ENCODE measurements at places on chromosomes 5 and 9.

GRCh38 chr9:119368681-119369581 is at the start of gene BRINP1:
BRINP1 (minus strand) TSS chr9:119369435; CDS start chr9:119313355, 56,080 bp downstream.
- DNase-seq, result no peak

DNA sequence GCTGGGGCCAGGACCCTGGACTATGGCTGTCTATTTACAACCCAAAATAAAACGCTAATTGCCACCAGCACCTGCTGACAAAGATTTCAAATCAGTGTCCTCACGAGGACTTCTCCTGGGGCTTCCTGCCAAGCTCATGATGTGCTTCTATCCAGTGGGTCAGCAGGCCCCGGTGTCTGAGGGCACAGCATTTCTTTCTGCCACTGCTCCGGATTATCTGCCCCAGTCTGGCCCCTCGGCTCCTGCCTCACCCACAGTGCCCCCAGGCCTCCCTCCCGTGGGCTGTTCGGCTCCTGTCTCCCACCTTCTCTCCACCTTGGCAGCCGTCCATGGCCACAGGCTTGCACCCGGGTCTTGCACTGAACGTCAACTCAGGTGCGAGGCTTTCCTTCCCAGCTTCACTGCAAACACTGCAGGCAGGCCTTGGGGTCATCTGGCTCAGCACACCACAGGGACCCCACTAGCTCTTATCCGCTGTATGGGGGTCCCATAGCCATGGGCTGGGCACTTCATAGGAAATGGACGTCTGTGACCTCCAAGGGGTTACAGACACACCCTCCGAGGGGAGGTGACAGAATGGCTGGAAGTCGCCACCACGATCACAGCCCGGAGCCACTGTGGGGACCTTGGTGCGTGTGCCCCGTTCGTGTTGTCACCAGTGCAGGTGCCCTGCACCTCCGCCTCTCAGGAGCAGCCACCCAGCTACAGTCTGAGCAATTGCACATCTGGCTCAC is 43.8 kb upstream of the FCN1 start:
- DNase-seq, result no peak

- no peak for DNase-seq
These were observed 1.0 kb downstream of the NREP start for GRCh38 chr5:111755942-111756381.

GRCh38 chr9:111599955-111600343 is 502 bp upstream of the PTGR1 start:
- DNase-seq, result no peak

DNA sequence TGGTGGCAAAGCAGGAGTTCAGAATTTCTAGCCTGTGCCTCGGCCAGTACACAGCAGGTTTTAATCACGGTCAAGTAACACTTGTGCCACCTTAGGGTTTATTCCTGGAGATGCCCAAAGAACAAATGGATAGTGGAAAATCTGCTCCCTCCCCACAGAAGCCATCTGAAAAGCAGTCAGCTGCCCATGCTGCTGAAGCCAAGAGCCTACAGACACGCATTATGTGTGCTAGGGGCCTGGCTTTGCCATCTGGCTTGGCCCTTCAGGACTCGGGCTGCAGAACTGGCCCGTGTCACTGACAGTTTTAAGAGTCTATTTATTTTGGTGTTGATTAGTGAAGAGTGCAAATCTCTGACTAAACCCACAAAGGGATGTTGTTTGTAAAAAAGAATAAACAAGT is 11.1 kb downstream of the ARSB start:
- peak; percentile 50 for DNase-seq

- no peak for DNase-seq
These were observed 56.7 kb upstream of the GCNT4 start for GRCh38 chr5:75108931-75109596.

DNA sequence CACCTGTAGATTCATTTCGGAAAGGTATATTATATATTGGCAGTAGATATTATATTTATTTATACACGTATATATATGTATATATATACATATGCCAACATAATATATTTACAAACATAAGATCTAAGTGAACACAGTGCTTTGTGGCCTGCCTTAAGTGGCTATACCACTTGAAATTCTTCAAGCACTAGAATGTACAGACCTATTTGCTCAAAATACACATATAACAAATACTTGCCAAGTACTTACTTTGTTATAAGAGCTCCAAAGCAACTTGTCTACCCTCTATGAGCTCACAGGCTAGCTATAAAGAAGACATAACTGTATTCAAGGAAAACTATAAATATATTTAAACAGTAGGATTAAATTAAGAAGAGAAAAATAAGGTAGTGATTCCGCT is 33.6 kb upstream of the SLC36A1 start:
- DNase-seq, result no peak

- DNase-seq, result no peak
These were observed 312.0 kb upstream of the MSX2 start for GRCh38 chr5:174412374-174412773.

DNA sequence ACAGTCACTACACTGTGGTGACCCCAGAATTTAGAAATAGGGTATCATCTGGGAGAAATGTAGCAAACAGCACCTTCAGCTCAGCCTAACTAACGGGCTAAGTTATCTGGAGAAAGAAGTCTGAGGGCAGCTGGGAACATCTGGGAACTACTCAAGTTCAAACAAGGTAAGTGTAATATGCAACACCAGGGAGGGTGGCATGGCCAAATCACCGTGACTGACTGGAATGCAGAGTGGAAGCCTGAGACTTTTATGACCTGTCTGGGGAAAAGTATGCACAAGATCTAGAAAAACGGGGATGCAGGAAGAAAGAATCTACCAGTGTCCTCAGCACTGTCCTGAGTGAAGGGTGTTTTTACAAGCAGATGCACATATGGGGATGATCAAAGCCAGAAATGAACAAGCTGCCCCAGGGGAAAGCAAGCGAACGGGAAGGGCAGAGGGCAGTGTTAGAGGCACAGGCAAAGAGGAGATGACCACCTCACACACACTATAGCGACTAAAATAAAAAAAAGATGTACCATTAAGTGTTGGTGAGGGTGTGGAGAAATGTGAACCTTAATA is 59.9 kb downstream of the SERINC5 start:
- DNase-seq, result no peak

GRCh38 chr5:155651-156410 is 35.5 kb upstream of the LRRC14B start:
- no peak for DNase-seq

DNA sequence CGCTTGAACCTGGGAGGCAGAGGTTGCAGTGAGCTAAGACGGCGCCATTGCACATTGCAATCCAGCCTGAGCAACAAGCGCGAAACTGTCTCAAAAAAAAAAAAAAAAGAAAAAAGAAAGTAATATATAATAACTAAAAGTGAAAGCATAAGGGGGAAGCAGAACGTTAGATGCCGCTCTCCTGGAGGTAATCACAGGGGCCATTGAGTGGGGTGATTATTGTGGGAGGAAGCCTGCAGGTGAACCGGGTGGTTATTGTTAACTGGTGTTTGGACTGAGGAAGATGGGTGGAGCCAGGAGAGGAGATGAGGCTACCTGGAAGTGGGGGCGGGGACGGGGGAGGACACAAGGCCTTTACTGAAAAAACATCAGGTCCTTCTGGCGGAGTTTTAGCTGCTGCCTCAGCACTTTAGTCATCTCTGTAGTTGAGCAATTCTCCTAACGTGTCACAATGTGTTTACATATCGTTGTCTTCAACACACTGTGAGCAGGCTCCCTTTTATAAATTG is 5.3 kb upstream of the TJP2 start:
- no peak for DNase-seq

DNA sequence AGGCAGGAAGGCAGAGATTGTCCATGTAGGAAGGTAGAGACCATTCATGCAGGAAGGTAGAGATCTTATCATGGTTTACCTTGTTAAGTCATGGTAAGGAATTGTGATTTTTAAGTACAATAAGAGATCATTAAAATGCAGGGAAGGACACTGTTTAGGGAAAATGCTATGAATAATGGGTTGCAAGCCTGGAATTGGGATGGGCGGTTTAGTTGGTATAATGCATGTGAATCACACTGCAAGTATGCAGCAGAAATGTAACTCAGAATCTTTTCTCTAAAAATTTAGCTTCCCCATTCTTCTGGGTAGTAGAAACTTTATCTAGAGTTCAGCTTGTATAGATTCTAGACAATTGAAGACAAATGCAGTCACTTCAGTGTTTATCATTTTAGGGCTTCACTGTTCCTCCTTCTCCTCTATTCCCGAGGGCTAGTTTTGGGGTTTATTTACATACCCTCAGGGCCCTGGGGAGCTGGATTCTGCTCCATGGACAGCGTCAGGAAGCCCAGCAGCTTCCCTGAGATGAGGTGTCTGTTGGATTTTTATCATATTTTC is 212.0 kb downstream of the SREK1 start:
- no peak for DNase-seq
